ENCODE measurements at places on chromosomes 4 and X. TPM values are rescaled to one million over a fixed set of nuclear protein-coding genes. Genes with fewer than 3 reads are reported as not detected.

The APELA gene
- not detected for total RNA-seq

The TCP11X2 gene
- total RNA-seq: not detected

The LIMCH1 gene
- not detected for total RNA-seq

The KLHL8 gene
- total RNA-seq: 6.8 TPM

The GPR173 gene
- not detected for total RNA-seq

The MAP7D2 gene
- total RNA-seq: 0.08 TPM

The IGFBP7 gene
- 0.22 TPM for total RNA-seq

The REELD1 gene
- total RNA-seq: 0.32 TPM

The WDR17 gene
- total RNA-seq: 1.8 TPM

DNA sequence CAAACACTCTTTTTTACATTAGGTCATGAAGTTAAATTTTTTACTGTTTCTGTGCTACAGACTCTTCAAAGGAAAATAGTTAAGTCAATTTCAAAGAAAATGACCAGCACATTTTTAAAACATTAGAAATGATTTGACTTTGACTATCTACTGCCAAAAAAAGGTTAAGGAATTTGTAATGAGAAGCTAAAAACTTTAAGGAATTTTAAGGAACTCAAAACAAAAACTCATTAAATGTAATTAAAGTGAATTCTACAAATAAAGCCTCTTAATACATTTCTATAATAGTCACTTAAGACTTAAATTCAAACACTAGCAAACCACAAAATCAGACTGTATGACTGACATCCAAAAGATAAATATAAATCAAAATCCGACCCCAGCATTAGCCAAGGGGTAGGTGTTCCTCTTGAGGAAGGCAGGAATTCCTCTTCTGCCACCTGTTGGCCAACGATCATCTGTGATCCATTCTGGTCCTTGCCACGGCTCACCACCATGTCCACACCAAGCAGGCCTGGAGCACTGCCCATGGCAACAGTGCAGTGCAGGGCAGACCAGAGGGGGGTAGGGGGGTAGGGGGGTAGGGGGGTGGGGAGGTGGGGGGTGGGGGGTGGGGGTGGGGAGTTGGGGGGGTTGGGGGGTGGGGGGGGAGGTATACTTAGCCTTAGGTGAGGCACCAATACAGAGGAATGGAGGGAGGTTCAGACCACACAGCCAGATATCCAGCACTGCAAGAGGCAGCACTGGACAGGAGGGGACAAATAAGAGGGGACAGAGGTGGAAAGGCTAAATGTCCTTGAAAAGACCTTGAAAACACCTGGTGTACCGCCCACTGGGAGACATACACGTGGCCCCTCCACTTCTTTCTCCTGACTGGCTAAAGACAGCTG lies 287.4 kb downstream of the CHIC1 start:
- DNase-seq: no peak
- H3K27ac ChIP-seq: no peak overlapping the region
- H3K4me1 ChIP-seq: no peaks in the 10 kb centered on the region
- no peaks in the 10 kb centered on the region for H3K27me3 ChIP-seq

DNA sequence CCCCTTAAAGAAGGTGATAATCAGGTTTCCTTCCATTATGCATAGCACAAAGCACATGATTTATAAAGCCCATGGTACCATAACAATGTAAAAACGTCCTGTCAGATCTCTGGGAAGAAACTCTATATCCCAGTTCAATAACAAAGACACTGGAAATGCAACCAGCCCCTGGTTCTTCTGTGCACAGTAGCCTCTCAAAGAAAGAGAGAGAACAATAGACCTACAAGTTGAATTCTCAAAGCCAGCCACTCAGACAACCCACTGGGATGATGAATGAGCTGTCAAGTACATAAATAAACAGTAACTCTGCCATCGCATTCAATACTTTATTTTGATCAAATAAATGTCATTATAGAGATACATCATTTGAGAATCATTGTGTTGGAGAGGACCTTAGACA lies 400.1 kb upstream of the CPEB2 start:
- H3K36me3 ChIP-seq: no peaks in the 10 kb centered on the region
- H3K4me3 ChIP-seq: no peak overlapping the region
- no peaks in the 10 kb centered on the region for H3K27me3 ChIP-seq
- no peak overlapping the region for H3K27ac ChIP-seq
- no peak for DNase-seq

DNA sequence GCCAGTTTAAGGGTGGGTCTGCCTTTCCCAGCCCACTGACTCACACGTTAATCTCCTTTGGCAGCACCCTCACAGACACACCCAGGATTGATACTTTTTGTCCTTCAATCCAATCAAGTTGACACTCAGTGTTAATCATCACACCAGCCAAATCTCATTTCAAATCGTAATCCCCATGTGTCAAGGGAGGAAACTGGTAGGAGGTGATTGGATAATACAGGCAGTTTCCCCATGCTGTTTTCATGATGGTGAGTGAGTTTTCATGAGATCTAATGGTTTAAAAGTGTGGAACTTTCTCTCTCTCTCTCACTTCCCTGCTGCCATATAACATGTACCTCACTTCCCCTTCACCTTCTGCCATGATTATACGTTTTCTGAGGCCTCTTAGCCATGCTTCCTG lies 647.2 kb upstream of the FRG1 start:
- no peaks in the 10 kb centered on the region for H3K36me3 ChIP-seq
- no peak for DNase-seq
- no peaks in the 10 kb centered on the region for H3K27me3 ChIP-seq

GRCh38 chr4:175440786-175441185 lies 371.3 kb downstream of the GPM6A start:
- no peaks in the 10 kb centered on the region for H3K4me1 ChIP-seq
- H3K27me3 ChIP-seq: no peaks in the 10 kb centered on the region
- no peak for DNase-seq
- H3K27ac ChIP-seq: no peak overlapping the region
- H3K4me3 ChIP-seq: no peak overlapping the region

GRCh38 chr4:105751718-105752299 lies 43.2 kb downstream of the GSTCD start:
- peaks cover 2% of the 10 kb centered on the region for H3K36me3 ChIP-seq
- H3K27ac ChIP-seq: no peak overlapping the region
- DNase-seq: no peak
- no peak overlapping the region for H3K4me3 ChIP-seq

DNA sequence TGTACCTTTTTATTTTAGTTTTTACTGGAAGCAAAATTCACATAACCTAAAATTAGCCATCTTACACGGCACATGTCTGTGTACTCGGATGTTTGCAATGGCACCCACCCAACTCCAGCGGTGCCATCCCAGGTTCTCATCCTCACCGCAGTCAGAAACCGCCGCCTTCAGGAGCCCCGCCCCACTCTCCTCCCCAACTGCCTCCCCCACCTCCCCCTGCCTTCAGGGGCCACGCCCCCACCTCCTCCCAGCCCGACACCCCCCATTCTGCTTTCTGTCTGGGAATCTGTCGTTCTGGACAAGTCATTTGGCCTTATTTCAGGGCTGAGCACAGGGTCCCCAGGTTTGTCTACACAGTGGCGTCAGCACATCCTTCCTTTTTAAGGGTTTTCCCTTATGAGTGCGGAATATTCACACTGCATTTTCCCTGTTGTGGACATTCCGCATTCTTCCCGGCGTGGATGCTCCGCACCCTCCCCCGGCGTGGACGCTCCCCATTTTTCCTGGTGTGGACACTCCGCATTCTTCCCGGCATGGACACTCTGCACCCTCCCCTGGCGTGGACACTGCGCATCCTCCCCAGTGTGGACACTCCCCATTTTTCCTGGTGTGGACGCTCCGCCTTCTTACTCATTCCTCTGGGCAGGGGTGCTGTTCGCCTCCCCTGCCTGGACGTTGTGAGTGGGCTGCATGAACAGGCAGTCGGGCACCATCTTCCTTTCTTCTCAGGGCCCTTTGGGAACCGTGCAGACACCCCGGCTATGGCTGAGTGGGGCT lies 135.4 kb upstream of the NKX1-1 start:
- H3K4me3 ChIP-seq: no peak overlapping the region
- no peak overlapping the region for H3K27ac ChIP-seq
- H3K4me1 ChIP-seq: peaks cover 6% of the 10 kb centered on the region
- no peak for DNase-seq
- peaks cover 3% of the 10 kb centered on the region for H3K36me3 ChIP-seq

DNA sequence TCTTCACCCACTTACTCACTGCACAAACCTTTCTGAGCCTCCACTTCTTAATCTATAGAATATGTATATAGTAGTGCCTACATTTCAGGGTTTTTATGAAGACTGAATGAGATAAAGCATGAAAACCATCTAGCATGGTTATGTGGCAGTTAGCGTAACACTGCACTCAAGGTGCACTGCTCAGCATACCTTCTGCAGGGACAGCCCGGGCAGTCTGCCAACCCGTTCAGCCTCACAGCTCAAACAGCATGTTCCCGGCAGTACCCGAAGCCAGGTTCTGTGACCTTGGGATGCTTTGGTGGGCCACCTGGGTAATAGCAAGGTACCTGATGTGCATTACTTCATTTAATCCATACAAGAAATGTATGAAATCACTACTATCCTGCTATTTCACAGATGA lies 81.4 kb downstream of the DOCK11 start:
- DNase-seq: no peak
- H3K36me3 ChIP-seq: no peaks in the 10 kb centered on the region
- no peak overlapping the region for H3K4me3 ChIP-seq
- no peak overlapping the region for H3K27ac ChIP-seq

DNA sequence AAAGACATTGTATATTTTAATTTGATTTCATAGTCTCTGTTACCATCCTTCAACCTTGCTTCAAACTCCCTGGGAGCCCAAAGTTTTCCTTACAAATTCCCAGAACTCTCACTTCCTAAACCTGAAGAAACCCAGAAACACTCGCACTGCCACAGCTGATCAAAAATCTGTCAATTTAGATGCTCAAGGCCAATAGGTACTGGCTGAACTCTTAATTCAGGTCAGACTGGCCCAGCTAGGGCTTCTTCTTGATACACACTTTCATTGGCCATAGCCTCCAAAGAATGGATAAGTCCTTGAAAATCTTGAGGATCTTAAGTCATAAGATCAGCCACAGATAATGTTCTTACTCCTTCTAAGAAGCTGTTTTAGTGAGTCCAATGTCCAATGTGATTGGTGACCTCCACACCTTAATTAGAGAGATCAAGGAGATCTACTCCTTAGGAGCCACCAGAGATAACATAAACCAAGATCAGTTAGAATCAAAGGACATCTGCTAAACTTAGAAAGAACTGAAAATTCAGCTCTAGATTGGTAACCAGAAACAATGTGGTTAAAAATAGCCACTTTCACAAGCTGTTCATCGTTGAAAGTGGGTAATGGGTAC lies 51.5 kb downstream of the ACSL4 start:
- H3K4me1 ChIP-seq: no peaks in the 10 kb centered on the region
- no peak for DNase-seq
- no peak overlapping the region for H3K27ac ChIP-seq
- H3K36me3 ChIP-seq: peaks cover 2% of the 10 kb centered on the region

GRCh38 chr4:181234951-181235680 lies 1008.1 kb upstream of the TENM3 start:
- H3K27me3 ChIP-seq: no peaks in the 10 kb centered on the region
- no peaks in the 10 kb centered on the region for H3K36me3 ChIP-seq
- DNase-seq: no peak
- H3K4me1 ChIP-seq: no peaks in the 10 kb centered on the region

DNA sequence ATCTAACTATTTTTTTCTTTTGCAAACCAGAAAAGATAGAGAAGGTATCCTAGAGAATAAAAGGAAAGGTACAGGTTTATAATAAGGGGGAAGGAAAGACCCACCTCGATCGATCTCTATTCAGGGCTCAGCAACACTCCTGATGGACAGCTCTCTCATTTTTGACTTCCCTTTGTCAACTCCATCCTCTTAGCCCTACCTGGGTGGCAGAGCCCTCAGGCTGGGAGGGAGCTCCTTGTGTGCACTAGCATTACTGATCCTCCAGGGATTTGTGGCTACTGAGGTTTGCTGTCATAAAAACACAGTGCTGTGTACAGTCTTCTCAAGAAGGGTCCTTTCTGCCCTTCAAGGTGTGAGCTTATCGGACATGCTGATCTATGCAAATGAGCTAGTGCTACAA lies 111.0 kb downstream of the MID1 start:
- H3K4me1 ChIP-seq: no peaks in the 10 kb centered on the region
- no peaks in the 10 kb centered on the region for H3K36me3 ChIP-seq
- no peak overlapping the region for H3K27ac ChIP-seq
- H3K4me3 ChIP-seq: no peak overlapping the region
- H3K27me3 ChIP-seq: no peaks in the 10 kb centered on the region

DNA sequence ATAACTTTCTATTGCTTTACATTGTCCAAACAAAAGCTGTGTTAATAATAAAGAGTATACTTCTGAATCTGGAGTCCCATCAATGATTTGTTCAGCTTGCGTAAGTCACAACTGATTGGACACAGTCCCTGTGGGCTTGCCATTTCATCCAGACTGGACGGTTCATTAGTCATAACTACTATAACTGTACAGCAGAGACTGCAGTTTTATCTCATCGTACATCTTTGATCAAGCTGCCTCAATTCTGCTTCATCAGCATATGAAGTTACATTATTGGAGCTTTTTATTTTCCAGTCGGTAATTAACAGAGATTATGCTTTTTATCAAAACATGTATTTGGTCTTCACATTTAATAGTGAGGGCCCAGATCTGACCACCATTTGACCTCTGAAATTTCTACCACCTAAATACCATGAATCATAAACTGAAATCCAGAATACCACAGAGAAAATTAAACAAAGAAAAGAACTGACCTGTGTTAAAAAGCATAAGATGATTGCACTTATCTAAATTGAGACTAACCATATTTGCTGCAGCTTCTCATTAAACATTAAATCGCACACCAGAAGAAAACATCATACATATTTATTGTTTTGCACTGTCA lies 12.5 kb upstream of the MAB21L2 start:
- H3K27ac ChIP-seq: no peak overlapping the region
- peaks cover 10% of the 10 kb centered on the region for H3K36me3 ChIP-seq
- no peaks in the 10 kb centered on the region for H3K27me3 ChIP-seq
- peaks cover 7% of the 10 kb centered on the region for H3K4me1 ChIP-seq
- H3K4me3 ChIP-seq: no peak overlapping the region

- H3K4me1 ChIP-seq: no peaks in the 10 kb centered on the region
- no peak overlapping the region for H3K4me3 ChIP-seq
- no peak for DNase-seq
- H3K36me3 ChIP-seq: no peaks in the 10 kb centered on the region
Measured at GRCh38 chr4:66572949-66573348, 902.7 kb upstream of the EPHA5 start.

DNA sequence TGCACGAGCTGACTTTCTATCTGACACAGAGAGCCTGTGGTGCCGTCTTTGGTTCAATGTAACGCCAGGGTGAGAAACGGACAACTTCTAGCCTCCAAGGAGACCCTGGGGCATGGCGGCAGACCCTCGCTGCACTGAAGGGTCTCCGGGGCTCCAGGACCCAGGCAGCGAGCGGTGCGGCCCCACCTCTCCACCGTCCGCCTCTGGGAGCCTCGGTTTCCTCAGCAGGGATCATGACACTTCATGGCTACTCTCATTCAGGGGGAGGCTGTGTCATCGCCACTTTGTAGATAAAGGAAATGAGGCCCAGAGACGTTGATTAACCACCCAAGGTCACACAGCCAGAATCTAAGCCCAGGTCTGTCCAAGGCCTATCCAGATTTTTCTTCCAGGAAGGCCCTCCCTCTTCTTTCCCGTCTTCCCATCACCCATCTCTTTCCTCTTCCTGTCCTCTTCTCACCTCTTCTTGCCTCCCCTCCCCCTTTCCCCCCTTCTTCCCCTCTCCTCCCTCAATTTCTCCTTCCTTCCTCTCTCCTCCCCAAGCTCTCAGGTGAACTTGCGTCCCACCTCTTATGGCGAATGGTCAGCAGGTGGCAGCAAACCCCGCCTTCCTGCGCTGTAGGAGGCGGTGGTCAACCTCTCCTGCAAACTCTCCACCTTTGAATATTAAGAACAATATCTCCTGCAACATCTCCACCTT lies 69.3 kb upstream of the HMX1 start:
- H3K4me3 ChIP-seq: no peak overlapping the region
- peaks cover 6% of the 10 kb centered on the region for H3K4me1 ChIP-seq
- H3K27me3 ChIP-seq: peaks cover 6% of the 10 kb centered on the region
- H3K27ac ChIP-seq: no peak overlapping the region
- no peaks in the 10 kb centered on the region for H3K36me3 ChIP-seq
- no peak for DNase-seq
